Fibroblast of the aortic adventitia (primary cell): ENCODE measurements at places on chromosomes 1 and 21. TPM values are rescaled to one million over a fixed set of nuclear protein-coding genes. Genes with fewer than 3 reads are reported as not detected.

GRCh38 chr1:87449348-87449963 is 120.8 kb downstream of the LMO4 start:
- peak; percentile 34 for DNase-seq

Gene NHLH1
- total RNA-seq = not detected in 2 replicates

Gene CIART
- 9.8 and 26.8 TPM in 2 replicates for total RNA-seq

- peak; percentile 65 for DNase-seq
Observed at GRCh38 chr1:62676611-62677356, 11.4 kb downstream of the DOCK7 start.

GRCh38 chr1:36872858-36873257 is 161.5 kb downstream of the GRIK3 start:
- DNase-seq = no peak
